ENCODE measurements at places on chromosomes 16 and 17.

GRCh38 chr17:50148226-50149090 lies 2.0 kb downstream of the PPP1R9B start:
- peak; percentile 41 for DNase-seq

- no peak for DNase-seq
Measured at GRCh38 chr17:2102931-2103809, 48.3 kb downstream of the HIC1 start.

DNA sequence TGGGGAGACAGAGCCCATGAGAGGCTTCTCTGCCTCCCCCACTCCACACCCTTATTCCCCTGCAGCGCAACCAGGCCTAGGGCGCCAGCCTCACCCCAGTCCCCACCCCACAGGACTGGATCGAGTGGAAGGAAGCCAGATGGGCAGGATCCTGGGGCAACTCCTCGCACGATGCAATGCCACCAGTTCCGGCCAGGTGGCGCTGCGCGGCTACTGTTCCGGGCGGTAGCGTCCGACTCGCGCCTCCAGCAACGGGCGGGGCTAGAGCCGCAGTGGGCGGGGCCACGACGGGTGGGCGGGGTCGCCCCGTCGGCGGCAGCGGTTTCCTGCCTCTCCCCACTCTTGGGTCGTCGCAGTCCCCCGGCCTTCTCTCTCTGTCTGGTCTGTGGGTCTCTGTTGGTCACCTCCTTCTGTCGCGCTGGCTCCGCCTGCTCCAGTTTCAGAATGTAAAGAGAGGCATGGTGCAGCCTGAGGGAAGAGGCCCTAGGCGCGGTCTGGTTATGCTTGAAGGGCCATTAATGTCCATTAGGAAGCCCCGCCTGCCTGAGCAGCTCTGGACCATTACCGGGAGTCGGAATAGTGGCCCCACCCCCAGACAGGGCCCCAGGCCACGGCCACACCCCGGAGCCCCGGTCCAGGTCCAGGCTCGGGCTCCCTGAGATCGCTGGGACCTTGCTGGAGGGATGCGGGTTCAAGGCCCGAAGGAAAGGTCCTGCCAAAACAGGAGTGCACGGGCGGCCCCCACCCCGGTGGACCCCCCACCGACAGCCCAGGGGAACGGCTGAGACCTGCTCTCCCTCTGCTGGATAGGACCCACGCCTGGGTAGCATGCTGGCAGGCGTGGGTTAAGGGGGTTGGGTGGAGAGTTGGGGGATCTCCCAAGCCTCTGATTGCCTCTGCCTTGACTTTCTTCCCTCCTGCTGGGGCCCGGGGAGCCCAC lies 3.3 kb upstream of the NHERF2 start:
- peak; percentile 93 for DNase-seq

DNA sequence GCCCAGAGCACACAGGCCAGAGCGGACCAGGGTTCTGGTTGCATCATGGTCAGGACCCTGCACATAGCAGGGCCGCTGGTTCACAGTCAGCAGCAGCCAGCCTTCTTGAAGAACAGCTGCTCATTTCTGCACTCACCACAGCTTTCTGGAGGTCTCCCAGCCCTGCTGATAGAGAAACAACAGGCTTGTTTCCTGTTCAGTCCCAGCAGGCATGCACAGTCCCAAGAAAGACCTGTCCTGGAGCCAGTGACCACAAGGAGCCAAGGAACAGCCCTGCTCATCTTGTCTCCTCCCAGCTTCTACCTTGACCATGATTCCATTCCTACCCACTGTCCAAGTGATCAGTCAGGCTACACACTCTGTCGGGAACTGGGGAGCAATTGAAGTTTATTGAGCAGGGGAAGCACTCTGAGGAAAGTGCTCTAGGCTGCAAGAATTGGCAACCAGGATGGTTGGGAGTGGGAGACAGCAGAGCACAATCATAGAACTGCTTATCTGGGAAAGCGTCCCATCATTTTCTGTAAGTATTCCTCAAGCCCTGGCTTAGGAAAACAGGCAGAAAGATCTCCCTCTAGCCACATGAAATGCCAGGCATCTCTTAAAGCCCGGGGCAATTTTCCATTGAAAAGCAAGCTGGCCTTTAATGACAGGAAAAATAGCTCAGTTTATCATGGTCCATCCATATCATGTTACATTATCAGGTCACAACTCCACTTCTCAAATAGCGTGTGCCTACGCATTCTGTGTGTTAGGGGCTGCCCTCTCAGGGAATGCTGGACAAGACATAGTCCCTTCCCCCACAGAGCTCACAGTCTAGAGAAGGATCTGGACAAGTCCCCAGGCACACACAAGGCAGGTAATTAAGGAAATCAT lies 155.4 kb upstream of the FOXF1 start:
- peak; percentile 59 for DNase-seq

DNA sequence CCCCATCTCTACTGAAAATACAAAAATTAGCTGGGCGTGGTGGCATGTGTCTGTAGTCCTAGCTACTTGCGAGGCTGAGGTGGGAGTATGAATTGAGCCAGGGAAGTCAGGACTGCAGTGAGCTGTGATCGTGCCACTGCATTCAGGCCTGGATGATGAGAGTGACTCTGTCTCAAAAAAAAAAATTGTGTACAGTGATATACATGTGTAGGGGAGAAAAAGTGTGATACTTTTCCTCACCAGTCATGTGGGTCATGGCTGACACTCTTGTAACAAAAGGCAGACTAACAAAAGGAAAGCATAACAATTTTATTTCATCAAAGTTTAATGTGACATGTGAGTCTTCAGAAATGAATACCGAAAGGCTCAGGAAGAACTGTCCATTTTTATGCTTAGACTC lies 2.0 kb upstream of the ABCC12 start:
- DNase-seq = no peak

DNA sequence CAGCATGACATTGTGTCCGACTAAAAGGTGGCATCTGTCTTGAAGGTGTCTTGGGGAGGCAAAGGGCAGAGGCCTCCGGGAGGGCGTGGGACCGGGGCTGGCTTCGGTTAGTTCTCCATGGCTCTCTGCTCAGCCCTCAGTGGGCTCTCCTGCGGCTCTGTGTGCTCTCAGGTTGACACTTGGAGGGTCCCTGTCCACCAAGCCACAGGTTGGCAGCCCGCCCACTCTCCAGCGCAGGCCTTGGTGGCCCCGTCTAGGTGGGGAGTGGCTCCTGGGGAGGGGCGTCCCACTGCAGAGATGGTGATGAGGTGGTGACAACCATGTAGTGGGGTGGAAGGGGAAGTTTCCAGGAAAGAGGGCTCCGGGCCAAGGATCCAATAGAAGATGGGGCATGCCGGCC lies 31.6 kb downstream of the ADGRG5 start:
- no peak for DNase-seq

DNA sequence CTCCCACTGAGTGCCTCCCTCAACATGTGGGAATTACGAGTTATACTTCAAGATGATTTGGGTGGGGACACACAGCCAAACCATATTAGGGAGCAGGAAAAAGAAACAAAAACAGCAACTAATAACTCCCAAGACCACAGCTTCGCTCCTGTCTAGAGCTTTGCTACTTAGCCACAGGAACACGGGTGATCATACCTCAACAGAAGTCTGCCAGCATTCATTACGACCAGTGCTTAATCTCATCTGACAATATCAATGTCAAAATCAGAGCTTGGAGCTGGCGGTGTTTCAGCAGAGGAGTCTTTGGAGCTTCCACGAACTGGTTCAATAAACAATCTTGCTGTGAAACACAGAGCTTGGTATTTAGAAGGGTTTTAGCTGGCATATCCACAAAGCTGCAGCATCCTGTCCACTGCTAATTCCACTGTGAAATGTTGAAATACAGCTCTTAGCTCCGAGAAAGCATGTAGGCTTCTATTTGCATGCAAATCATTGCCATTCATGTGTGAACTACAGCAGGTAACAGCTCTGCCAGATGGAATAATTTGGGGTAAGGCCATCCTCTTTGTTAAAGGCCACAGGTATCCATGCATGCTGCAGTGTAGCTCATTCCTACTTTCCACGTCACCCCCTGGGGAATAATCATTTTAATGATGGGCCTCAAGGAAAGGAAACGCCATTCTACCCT lies 128.4 kb upstream of the GOT2 start:
- DNase-seq = no peak

DNA sequence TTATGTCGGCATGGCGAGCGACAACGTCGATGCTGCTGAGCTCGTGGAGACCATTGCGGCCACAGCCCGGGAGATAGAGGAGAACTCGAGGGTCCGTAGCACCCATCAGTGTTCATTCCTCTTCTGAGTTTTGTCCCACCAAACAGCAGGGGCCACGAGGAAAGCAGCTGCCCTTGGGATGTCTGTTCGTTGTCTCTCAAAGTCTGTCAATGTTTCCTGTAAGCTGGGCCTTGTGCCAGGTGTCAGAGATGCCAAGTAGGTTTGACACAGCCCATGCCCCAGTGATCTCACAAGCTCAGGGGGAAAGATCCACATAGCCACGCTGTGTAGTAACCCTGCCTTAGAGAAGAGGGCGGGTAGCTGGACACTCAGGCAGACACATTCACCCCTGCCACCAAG lies 22.6 kb downstream of the NTAN1 start:
- DNase-seq = no peak

- no peak for DNase-seq
Measured at GRCh38 chr17:45902892-45903346, 8.6 kb downstream of the MAPT start.

DNA sequence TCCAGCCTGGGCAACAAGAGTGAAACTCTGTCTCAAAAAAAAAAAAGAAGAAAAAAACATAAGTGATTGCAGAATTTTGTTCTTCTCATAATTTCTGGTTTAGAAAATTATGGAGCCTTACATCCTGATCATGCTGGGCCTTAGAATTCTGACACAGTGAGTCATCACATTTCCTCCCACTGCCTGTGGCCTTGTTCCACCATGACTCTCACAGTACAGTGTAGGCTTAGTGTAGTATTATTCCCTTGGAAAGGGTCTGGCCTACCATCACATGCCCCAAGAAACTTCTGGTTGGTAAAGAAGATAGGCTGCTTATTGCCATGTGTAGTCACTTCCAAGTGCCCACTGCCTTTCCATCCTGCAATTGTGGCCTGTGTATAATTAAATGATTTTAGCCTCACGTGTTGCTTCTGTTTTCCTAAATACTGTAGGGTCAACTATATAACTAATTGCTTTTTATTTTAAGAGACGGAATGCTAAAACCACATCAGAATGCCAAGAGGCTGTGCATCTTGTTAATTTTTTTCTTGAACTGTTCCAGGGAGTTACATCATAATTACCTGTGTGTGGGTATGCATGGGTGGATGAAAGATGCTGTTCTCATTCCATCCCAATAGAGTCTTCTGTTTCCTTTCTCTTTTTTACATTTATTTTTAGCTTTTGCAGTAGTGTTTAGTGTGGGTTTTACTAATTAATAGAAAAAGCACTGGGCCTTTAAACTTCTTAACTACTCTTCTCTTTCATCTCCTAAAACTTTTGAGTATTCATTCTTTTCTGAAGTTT lies 25.9 kb downstream of the OGFOD1 start:
- DNase-seq = no peak

Data from T1000 (cell line).